ENCODE measurements at places on chromosomes 3 and 15. TPM values are rescaled to one million over a fixed set of nuclear protein-coding genes. Genes with fewer than 3 reads are reported as not detected.

The DUOXA2 gene
- not detected for total RNA-seq

The ITPKA gene
- 0.64 TPM for total RNA-seq

The SPTSSB gene
- total RNA-seq = 1.8 TPM

The KLF15 gene
- total RNA-seq = 0.15 TPM

The NMB gene
- 1.3 TPM for total RNA-seq

- no peaks in the 10 kb centered on the region for H3K36me3 ChIP-seq
- no peaks in the 10 kb centered on the region for H3K27me3 ChIP-seq
- no peak overlapping the region for H3K27ac ChIP-seq
- no peak for DNase-seq
- H3K4me3 ChIP-seq = no peak overlapping the region
Observed at GRCh38 chr15:66080717-66081398, 172.7 kb downstream of the MEGF11 start.

GRCh38 chr3:46926447-46926846 is 48.9 kb downstream of the PTH1R start:
- H3K27me3 ChIP-seq = no peaks in the 10 kb centered on the region
- H3K4me1 ChIP-seq = peaks cover 61% of the 10 kb centered on the region
- peak overlapping the region; percentile 94 for H3K27ac ChIP-seq
- no peak for DNase-seq

GRCh38 chr3:37262816-37263393 is 88.5 kb upstream of the LRRFIP2 start:
- H3K27me3 ChIP-seq = no peaks in the 10 kb centered on the region
- no peaks in the 10 kb centered on the region for H3K36me3 ChIP-seq
- no peaks in the 10 kb centered on the region for H3K4me1 ChIP-seq
- no peak for DNase-seq
- H3K4me3 ChIP-seq = no peak overlapping the region

- no peak for DNase-seq
- H3K27me3 ChIP-seq = no peaks in the 10 kb centered on the region
- H3K36me3 ChIP-seq = no peaks in the 10 kb centered on the region
- no peak overlapping the region for H3K27ac ChIP-seq
- H3K4me3 ChIP-seq = no peak overlapping the region
Observed at GRCh38 chr3:158539414-158540014, 31.5 kb upstream of the MLF1 start.

All from GM12878 (cell line).